ENCODE measurements at places on chromosomes 7 and 10.

DNA sequence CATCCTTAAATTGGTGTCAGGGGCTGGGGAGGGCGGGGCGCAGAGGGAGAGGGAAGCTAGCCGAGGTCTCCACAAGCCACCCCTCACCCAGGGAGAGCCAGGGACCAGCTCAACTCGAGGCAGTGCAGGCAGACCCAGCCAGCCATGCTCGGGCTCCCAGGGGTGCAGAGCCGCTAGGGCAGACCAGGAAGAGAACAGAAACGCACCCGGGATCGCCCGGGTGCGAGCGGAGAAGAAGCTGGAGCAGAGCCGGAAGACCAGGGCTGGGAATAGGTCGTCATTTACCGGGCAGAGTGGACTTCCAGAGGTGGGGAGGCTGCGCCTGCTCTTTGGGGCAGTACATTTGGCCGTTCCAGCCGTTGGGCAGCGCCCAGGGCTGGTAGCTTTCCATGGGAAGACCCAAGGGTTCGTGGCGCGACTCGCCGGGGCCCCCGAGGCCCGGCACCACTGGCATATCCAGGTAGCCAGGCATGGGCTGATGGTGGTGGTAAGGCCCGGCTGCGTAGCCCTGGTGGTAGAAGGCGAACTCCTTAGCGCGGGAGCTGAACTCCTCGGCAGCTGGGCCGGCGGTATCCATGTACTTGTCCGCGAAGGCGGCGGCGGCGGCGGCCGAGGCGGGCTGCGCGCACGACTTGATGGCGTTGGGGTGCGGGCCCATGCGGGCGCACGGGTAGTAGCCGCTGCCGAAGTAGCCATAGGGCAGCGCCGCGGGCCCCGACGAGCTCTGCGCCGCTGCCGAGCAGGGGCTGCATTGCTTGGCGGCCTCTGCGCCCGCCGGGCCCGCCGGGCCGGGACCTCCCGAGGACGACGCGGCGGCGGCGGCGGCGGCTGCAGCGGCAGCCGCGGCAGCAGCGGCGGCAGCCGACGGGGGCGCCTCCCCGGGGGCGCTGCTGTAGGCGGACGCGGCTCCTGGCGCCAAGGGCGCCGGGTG lies 755 bp downstream of the HOXA13 start:
- no peak for DNase-seq

GRCh38 chr7:137001041-137001440 lies 132.6 kb downstream of the CHRM2 start:
- DNase-seq = no peak

DNA sequence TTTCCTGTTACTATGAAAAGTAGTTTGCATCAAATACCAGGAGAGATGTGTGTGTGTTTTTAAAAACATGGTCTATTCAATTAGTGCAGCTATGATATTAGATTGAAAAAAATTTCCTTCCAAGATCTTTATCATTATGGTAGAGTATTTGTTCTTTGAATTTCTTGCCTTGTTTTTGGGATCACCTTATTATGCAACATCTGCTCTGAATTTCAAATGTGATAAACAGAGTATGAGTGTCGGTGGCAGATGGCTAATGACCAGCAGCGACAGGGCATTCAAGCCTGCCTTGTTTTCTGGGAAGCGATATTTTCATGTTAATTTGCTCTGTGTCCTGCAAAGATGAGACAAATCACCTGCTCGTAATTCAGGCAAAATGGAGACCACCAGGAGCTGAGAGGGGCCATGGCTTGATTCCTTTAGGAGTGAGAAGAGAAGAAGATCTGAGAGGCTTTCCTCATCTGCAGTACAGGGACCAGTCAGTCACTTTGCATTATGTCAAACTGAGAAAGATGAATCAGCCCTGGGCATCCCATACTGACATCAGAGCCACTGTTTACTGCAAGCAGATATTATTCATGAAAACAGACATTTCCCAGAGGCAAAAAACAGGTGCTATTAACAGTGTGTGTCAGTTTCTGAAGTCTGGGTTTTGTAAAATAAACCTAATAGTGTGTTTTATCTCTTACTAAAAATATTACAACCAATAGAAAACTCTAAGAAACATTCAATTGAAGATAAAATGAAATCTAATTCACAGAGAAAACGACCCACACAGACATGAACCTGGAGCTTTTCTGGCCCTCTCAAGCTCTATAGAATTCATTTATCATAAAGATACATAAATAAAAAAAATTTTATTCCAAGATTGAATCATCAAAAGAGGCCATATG lies 67.6 kb downstream of the CDK6 start:
- DNase-seq = peak; percentile 7

GRCh38 chr10:12177642-12178041 lies 18.0 kb downstream of the NUDT5 start:
- no peak for DNase-seq

DNA sequence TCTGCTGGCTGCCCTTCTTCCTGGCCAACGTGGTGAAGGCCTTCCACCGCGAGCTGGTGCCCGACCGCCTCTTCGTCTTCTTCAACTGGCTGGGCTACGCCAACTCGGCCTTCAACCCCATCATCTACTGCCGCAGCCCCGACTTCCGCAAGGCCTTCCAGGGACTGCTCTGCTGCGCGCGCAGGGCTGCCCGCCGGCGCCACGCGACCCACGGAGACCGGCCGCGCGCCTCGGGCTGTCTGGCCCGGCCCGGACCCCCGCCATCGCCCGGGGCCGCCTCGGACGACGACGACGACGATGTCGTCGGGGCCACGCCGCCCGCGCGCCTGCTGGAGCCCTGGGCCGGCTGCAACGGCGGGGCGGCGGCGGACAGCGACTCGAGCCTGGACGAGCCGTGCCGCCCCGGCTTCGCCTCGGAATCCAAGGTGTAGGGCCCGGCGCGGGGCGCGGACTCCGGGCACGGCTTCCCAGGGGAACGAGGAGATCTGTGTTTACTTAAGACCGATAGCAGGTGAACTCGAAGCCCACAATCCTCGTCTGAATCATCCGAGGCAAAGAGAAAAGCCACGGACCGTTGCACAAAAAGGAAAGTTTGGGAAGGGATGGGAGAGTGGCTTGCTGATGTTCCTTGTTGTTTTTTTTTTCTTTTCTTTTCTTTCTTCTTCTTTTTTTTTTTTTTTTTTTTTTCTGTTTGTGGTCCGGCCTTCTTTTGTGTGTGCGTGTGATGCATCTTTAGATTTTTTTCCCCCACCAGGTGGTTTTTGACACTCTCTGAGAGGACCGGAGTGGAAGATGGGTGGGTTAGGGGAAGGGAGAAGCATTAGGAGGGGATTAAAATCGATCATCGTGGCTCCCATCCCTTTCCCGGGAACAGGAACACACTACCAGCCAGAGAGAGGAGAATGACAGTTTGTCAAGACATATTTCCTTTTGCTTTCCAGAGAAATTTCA lies 1.7 kb downstream of the ADRB1 start:
- DNase-seq = no peak

GRCh38 chr10:65550761-65551160 lies 1375.1 kb upstream of the LRRTM3 start:
- DNase-seq = no peak

GRCh38 chr7:20240080-20240926 lies 23.1 kb upstream of the MACC1 start:
- no peak for DNase-seq

GRCh38 chr7:2151237-2151636 lies 81.5 kb downstream of the MAD1L1 start:
- no peak for DNase-seq

- DNase-seq = no peak
These were observed 7.6 kb downstream of the CALCR start for GRCh38 chr7:93566876-93567275.

DNA sequence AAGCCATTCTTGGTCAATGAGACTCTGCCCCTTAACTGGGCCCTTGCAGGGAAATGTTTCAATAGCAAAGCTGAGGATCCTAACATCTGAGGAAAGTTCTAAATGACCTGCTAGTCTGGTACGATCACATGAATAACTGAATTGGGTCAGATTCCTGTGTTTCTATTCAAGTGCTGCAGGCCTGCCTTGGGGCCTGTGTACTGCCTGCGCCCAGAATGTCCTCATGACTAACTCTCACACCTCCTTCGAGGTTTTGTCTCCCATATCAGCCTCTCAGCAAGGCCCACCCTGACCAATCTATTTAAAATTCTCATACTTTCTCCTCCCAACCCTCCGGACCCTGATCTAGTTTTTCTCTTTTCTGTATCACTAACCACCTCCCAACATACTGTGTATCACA lies 4.4 kb downstream of the JAZF1 start:
- no peak for DNase-seq

- no peak for DNase-seq
These were observed 24.4 kb upstream of the ARHGAP12 start for GRCh38 chr10:31953080-31953479.

GRCh38 chr7:77520261-77520660 lies 16.8 kb upstream of the PTPN12 start:
- no peak for DNase-seq

DNA sequence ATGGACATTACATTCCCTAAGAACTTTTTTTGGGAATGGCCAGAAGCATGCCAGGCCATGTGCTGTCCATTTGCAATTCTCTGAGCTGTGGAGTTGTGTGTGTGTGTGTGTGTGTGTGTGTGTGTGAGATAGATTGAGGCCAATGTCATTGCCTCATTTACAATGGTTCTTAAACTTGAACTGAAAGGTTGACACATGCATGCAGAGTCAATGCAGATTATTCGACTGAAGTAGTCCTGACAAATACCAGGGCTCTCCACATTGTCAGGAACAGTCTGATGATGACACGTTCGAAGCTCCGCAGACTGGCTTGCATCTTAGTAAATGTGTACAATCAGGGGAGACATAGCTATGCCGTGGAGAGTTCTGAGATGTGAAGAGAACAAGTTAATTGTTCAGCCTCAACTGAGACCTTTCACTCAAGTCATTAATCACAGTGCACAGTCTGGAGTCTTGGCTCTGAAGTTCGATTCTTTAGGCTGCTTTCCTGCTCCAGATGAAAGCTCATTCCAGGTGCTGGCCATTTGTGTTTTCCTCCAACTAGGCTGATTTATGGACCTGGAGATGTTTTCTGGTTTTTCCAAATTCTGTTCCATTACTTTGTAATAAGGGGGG lies 921.9 kb downstream of the LRMDA start:
- no peak for DNase-seq

DNA sequence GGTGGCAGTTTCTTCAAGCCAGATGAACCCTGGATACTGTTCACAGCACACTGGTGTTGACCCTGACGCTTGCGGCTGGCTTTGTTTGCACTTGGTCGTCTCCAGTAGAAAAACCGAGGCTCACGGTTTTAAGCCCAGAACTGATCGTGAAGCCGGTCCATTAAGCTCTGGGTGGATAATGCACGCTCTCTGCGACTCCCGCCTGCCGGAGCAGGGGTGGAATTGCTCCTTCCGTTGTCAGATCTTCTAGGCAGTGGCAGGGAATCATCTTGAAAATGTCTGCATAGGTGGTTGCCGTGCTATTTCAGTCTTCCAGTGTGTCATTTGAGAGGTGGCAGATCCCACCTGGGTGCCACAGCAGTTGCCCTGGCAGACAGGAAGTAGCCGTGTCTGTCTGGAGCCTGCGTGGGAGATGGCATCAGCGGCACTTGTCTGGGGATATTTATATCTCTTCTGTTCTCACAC lies 35.9 kb upstream of the AP5Z1 start:
- peak; percentile 33 for DNase-seq

GRCh38 chr10:110353244-110354119 lies 48.8 kb upstream of the SMNDC1 start:
- peak; percentile 37 for DNase-seq

GRCh38 chr7:107167483-107168232 lies 1.1 kb upstream of the HBP1 start:
- peak; percentile 14 for DNase-seq

GRCh38 chr7:10038351-10038750 lies 935.3 kb upstream of the PHF14 start:
- DNase-seq = no peak

DNA sequence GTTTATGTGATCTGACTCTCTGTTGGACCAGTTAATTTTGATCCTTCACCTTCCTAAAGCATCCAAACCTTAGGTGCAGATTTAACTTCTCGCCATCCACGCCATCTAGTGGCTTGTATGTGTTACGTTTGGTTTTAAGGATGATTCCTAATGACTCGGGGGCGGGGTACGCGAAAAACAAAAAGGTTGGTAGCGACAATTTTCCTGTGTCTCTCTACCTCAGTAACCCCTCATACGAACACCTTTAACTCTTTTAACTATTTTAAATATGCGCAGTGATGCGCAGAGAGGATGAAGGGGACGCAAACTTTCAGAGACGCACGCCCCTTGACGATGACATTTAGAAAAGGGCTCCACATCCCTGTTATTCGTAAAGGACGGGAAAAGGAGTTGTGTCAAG lies 714 bp upstream of the KCND2 start:
- DNase-seq = peak; percentile 12

DNA sequence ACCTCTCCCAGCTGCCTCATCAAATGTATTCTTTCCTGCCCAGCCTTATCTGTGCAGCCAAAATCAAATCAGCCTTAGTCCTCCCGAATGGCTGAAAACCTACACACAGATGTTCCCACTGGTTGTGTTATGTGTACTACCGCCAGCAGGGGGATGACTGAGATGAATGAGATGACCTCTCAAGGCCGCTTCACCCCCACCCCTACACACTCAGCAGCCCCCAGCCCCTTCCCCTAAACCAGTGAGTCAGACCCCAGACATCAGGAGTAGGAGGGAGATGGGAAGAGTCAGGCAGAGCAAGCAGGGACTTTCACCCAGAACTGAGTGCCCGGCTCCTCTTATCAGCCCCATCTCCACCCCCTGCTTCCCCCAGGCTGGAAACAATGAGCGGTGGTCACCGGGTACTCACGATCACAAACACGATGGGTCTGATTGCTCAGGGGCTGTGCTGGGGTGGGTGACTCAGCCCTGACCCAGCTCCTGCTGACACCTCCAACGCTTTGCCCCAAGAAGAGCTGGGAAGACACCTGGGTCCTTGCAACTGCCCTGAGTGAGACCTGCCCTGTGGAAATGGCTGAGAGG lies 6.5 kb upstream of the C10orf105 start:
- peak; percentile 63 for DNase-seq

- DNase-seq = no peak
These were observed 36.3 kb upstream of the NFE2L3 start for GRCh38 chr7:26115650-26116049.

- no peak for DNase-seq
These were observed 43.2 kb downstream of the SH2D4B start for GRCh38 chr10:80580638-80581468.

- DNase-seq = no peak
These were observed 18.7 kb downstream of the ZMIZ2 start for GRCh38 chr7:44767134-44767911.

GRCh38 chr10:70478191-70479164 lies at the start of gene PALD1:
PALD1 (plus strand) TSS chr10:70478767; CDS start chr10:70525952, 47,185 bp downstream.
- peak; percentile 18 for DNase-seq

GRCh38 chr7:37424995-37425394 lies 23.7 kb downstream of the ELMO1 start:
- DNase-seq = no peak
